CD4-positive, alpha-beta T cell treated with Interleukin-21 for 1 hour (primary cell): ENCODE measurements at places on chromosomes 1 and 21.
A peak's percentile ranks its signal among the peaks of the same experiment; 100 is the strongest.

DNA sequence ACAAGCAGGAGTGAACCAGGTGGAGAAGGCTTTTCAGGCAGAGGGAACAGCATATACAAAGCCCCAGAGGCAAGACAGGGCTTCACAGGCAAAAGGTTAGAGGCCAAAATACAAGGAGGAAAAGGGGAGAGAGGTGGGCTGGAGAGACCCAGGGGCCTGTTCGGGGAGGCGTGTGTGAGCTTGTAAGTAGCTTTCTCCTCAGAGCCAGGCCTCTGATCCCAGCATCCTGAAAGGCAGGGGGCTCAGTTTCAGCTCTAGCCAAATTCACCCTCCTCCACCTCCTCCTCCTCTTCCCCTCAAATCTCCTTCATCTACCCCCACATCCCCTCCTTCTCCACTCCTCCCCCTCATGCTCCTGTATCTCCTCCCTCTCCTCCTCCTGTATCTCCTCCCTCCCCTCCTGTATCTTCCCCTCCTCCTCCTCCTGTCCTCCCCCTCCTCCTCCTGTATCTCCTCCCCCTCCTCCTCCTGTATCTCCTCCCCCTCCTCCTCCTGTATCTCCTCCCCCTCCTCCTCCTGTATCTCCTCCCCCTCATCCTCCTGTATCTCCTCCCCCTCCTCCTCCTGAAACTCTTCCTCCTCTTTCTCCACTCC is 148.6 kb downstream of the ST6GALNAC5 start:
- no peak for DNase-seq

DNA sequence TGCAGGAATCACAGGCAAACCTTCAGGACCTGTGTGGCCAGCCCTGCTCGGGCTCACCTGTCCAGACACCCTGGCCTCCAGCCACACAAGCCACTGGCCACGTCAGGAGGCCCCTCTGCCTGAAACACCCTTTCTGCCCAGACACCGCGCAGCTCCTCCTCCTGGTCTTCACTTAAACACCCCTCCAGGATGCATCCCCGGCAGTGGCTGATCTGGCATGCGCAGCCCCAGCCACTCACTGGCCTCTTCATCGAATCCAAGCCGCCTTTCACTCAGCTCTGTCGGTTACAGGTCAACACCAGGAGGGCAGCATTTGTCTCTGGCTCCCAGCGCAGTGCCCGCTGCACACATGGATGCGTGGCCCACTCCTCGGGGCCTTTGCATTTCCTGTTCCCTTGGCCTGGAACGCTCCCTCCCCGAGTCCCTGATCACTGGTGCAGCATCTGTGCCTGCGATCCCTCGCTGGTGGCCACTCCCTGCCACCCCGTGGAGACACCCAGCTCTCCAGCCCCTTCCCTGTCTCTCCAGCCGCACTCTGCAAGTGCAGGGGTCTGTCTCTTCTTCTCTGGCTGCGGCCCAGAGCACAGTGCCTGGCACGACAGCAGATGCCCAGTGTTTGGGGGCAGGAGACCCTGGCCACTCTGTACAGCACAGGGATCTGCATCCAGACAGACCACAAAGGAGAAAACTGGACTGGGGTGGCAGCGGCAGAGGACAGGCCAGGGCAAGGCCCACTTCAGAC is 9.4 kb downstream of the TPRG1L start:
- DNase-seq: no peak

DNA sequence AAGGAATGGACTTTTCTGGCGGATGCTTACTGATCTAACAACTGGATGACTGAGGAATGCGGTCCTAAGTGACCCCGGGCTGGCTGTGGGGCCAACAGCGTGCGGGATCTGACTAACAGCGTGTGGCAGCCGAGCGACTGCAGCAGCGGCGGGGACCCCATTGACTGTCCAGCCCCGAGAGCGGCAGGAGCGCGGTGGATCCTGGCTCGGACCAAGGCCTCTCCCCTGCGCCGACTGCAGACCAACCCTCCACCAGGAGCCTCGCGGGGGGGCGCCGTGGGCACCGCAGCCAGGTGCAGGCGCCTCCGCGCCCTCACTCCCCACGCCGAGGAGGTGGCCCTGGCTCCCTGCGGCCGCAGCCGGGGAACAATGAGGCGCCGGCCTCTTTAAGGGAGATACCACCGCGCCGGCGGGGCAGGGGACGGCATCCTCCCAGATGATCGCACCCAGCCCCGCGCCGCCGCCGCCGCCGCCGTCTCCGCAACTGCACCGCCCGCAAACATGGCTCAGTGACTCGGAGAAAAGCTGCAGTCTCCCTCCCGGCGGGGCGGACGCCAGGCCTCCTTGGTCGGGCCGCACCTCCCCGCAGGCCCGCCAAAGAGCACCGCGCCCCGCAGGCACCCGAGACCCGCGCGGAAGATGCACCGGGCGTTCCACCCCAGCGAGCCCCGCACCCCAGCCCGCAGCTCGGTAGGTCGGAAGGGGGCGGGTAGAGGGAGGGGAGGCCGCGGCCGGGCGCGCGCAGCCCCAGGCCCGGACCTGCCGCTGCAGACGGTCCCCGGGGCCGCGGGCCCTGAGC is 694 bp upstream of the PDIK1L start:
- DNase-seq: peak; percentile 80

DNA sequence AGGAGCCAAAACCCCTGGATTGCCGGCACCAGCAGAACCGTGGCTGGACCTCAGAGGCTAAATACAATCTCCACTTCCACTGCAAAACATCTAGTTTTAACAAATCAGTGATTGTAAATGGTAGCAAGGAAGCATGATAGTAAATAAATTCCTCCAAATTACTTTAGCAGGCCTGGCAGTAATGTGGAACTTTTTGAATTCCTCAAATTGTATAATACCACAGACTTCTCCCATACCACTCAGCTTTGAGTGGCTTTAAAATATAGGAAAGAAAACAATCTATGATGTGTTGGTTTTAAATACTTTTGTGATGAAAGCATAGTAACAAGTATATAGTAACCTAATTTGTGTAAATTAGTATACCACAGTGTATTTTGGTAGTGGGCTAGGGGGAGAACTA is 34.1 kb downstream of the NIBAN1 start:
- no peak for DNase-seq

DNA sequence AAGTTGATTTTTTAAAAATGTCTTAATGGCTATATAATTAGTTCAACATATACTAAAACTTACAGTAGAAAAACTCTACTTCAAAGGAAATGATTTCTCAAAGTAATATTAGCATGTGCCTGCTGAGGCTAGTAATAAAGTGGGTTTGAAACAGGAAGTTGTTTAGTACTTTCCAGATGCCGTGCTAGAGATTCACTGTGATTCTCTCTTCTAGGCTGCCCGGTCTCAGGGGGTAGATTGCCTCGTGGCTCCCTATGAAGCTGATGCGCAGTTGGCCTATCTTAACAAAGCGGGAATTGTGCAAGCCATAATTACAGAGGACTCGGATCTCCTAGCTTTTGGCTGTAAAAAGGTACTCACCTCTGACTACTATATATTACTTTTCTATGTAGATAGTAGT is 9.1 kb downstream of the EXO1 start:
- DNase-seq: no peak

DNA sequence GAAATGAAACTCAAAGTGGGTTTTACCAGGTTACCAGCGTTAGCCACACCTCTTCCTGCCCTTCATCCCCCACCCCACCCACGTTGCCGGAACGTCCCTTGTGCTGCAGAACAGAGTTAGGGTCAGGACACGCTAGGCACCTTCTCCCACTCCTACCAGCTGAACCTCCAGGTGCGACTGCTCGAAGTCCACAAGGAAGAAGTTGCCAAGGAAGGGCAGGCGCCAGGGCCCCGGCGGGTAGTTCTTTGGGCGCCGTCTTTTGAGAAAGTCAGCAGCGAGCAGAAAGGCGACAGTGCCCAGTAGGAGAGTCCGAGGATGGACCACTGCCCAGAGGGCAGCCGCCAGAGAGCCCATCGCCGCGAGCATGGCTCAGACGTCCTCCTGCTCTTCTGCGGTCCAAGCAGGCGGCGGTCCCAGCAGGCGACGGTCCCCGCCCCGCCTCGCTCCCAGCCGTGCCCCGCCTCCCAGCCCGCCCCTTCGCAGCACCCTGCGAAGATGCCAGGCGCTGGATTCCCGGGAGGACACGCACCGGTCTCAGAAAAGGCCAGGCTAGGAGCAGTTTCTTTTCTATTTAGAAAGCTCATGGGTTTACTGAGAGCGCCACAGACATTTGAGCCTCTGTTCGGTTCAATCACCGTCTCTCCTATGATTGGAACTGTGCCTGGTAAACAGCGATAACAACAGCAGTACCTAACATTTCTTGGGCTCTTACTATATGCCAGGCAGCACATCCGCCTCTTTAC is at the start of gene CYP2J2:
Gene CYP2J2 (minus strand): TSS at position 393 of the 743 bp plus-strand sequence. CDS start 27 bp downstream, at position 366.
- DNase-seq: peak; percentile 11

DNA sequence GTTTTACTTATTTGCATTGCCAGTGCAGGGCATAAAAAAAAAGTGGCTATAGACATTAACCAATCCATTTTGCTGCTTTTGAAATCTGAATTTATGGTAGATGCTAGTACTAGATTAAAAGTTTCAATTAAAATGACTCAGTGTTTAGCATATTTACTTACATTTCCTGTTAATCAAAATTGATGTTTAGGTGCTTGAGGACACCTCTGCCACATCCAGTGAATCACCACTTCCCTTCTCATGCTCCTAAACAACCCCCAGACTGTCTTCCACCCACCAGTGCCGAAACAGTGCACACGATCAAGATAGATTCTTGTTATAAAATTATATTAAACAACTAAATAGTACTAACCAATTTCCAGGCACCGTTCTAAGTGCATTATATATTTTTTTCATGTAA is 32.7 kb downstream of the HSD17B7 start:
- DNase-seq: peak; percentile 2

DNA sequence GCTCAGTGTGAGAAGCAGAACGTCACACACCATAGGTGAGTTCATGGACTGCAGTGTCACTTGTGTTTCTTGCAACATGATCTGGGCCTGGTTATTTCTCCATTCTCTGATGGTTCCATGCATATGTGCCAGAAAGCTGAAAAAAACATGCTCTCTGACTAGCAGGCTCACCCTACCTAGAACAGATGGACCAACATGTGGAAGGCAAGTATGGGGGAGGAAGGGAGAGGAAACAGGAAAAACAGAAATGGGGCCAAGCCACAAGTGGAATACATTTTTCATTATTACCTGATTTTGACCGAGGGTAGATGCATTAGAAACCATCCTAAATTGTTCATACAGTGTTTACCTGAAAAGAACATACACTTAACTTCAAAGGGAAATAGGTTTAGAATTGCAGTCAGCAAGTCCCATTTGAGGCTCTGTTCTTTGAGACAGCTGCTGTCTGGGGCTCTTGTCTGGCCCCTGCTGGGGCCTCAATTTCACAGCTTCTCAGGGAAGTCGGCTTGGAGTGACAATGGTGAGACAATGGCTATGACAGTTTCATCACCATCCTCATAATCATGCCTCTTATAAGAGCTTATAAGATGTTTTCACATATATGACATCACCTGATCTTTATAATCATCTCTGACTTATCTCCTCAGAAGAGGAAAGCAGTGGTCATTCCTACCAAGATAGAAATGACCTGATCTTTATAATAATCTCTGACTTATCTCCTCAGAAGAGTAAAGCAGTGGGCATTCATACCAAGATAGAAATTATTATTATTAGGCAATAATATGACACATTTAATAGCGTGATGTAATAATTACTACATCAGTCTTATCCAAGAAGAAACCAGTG is 327.3 kb downstream of the SIPA1L2 start:
- no peak for DNase-seq

DNA sequence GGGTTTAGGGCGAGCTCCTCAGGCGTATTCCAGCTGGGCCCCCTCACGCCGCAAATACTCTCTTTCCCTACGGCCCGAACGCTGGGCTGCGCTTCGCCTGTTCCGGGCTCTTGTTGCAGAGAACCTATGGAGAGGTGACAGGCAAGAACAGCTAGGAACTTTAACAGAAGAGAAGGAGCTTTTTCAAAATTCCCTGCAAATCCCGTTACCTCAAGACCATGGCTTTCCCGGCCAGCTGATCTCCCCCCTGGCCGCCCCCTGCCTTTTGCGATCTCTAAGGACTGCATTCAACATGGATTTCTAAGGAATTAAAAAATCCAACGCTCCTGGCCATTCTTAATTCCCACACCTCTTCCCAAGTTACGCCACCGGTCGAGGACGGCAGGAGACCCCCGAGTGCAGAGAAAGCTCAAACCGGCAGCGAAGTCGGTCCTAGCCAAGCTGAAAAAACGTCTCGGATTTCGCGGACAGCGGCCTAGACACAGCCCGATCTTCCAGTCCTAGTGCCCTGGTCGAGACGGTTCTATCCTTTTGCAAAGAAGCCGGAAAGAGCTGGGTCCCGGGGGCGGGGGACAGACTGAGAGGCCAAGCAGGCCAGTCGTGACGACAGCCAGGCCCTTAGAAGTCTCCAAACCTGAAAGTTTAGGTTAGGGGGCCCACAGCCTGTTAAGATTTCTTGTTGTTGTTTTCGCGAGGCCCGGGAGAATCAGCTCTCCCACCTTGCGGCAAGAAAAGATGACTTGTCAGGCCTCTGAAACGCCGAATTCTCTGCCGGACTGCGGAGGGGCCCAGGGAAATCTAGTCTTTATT is 1.1 kb upstream of the TBX15 start:
- DNase-seq: no peak

DNA sequence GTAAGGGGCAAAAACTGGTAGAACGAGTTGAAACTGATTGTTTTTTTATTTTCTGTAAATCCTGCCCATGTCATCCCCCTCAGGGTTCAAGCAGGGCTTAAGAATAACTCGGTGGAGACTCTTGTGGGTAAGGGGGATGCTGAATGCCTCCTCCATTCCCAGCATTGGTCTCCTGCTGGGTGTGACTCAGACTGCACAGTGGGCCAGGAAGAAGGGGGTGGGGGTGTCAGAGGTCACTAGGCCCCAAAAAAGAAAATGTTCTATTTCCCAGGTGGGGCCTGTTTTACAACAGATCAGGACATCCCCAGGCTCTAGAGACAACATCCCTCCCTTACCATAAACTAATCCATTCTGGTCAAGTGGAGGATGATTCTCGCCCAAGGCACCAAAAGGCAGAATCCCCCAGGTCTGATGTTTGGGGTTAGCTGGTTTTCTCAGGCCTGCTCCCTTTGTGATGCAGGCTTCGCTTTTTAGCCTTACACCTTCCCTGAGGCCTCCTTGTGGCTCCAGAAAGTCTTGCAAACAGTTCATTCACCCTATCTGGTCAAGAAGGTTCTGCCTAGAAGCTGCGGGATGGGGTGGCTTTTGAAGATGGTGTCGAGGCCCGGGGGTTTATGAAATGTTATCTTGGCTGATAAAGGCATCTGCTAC is 10.7 kb upstream of the GRHL3 start:
- DNase-seq: no peak

DNA sequence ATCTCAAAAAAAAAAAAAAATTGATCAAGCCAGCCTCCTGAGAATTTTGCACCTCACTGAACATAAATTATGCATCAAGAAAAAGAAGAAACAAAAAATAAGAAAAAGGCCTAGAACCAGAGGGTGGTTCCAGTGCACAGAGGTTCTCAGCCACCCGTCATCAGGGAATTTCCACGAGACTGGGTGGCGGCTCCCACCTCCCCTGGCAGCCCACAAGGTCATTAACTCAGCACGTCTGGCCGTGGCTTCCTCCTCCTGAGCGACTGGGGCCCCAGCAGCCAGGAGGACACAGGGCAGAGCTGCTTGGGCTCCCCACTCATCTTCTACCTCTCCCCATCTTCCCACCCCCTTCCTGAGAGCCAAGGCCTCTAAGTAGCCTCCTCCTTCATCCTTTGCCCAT is 15.7 kb upstream of the TMEM51 start:
- DNase-seq: no peak
